ENCODE measurements at places on chromosomes 6 and 20.
A peak's percentile ranks its signal among the peaks of the same experiment; 100 is the strongest.

DNA sequence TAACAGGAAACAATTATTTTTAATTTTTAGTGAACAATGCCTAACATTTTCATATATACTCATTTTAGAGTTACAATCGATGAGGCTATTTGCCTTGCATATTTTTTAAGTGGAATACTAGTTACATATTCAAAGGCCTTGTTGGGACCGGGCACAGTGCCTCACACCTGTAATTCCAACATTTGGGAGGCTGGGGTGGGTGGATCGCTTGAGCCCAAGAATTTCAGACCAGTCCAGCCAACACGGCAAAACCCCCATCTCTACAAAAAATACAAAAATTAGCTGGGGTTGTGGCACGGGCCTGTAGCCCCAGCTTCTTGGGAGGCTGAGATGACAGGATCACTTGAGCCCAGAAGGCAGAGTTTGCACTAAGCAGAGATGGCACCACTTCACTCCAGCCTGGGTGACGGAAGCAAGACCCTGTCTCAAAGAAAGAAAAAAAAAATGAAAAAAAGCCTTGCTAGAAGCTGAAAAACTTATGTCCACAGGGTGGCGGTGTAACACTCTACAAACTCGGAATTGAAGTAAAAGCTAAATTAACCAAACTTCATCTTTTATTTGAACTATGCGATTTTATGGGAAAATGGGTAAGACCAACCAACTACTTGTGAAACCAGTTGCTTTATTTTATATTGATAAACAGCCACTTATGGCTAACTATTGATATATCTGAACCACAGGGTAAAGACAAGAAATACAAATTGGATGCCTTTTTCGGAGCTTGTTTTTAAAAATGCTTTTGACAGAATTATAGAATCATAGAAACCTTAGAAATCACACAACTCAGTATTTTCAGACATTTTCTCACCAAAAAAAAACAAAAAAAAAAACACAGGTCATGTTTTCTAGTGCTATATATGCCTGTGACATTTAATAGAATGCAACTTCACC, 24.1 kb upstream of the ROS1 start:
- peak; percentile 75 for DNase-seq

- peak; percentile 28 for DNase-seq
Measured at GRCh38 chr6:1015825-1016224, 296.1 kb upstream of the FOXQ1 start.

GRCh38 chr6:142824426-142824825, 120.5 kb downstream of the HIVEP2 start:
- DNase-seq: no peak

GRCh38 chr6:30777155-30777485, 32.8 kb upstream of the IER3 start:
- DNase-seq: no peak

GRCh38 chr6:150865043-150865405, 478 bp upstream of the MTHFD1L start:
- no peak for DNase-seq

DNA sequence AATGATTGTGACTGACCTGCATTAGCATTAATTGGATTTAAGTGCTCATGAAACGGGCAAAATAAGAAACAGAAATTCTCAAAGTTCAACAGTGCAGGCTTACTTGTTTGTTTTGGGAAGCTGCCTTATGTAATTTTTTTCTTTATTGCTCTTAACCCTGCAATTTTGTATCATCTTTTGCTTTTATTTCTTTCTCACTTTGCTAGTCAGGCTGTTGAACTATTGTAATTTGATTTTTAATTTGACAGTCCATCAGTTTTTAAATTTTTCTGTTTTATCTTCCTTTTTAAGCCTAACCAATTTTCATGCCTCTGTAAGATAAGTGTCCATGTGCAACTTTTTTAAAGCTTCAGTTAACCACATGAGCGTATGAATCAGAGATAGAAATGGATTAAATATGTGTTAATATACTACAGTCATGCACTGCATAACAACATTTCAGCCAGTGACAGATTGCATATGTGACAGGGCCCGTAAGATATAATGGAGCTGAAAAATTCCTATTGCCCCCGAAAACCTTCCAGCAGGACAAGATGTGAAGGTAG, 44.6 kb downstream of the PEX7 start:
- no peak for DNase-seq

DNA sequence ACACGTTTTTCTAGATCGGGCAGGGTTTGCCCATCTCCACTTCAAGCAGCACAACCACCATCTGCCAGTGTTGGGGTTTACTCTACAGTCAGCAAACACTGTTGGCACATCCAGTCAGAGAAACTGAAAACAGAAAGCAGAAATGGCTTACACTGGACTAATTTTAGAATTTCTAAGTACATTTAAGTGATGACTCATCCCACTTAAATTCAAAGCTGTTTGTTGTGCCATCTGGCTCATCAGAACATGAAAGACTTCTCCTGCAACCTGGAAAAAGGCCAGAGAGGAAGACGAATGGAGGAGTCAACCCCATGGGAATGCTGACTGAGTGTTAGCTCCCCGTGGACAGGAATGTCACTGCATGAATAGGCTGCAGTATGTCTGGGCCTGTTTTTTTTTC, 21.8 kb downstream of the FAM209B start:
- peak; percentile 34 for DNase-seq

DNA sequence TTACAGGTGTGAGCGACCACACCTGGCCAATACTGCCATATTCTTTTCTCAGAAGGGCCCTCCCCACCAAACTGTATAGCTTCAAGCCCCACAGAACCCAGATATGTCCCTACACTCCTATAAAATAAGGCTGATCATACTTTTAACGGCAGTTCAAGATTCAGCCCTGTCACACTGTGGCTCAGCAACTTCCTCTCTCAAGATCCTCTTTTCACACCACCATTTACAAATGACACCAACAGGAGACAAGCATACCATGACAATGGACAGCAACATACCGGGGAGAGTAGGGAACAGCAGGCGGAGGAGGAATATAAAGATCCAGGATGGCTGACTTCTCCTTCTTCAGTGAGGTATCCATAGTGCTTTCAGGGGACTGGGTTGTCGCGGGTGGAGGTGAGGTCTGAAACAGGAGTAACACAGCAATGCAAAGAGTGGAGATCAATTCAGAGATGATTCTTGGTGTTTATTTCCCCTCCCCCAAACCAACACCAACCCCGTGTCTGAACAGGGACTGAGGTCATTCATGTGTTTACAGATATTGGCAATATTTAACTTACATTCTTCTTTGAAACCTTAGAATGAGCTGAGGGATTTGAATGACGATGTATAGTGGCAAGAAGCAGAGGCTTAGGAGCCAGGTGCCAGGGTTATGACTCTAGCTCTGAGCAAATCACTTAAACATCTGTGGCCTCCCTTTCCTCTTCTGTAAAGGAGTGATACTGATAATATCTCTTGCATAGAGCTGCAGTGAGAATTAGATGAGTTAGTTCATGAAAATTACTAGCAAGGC, 57.6 kb upstream of the IPCEF1 start:
- DNase-seq: peak; percentile 86

All from ACHN (cell line).